ENCODE measurements at places on chromosomes 12 and 14. TPM values are rescaled to one million over a fixed set of nuclear protein-coding genes. Genes with fewer than 3 reads are reported as not detected.

DNA sequence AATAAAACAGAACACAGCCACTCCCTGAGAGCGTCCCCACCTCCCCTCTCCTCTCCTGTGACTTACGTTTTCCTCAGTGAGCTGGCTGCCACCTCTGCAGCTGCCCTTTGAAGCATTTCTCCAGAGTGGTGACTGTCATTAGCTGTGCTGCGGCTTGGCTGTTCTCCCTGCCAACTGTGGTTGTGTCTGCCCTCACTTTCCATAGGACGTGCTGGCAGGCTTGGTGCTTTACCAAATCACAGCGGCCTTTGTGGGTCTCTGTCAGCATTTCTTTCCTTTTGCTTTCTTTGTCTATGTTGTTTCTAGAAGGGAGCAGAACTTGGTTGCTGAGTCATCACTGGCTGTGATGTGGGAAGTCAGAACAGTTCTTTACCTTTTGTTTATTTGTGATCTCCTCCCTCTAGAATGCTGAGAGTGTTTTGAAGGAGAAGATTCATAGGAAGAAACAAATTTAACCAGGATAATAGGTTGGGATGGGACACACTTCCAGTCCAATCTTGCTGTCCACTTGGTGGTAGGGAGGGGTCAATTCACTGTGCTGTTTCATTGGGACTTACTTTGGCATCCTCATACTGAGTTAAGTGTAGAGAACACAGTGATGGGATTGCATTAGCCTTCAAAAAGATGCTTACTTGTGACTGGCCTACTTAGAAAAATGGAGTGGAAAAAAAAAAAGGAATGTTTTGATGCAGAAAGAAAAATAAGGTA lies 88.2 kb downstream of the TMX1 start:
- no peak for DNase-seq
- H3K4me1 ChIP-seq = peaks cover 4% of the 10 kb centered on the region

GRCh38 chr12:38633511-38633910 lies 271.9 kb downstream of the CPNE8 start:
- H3K27me3 ChIP-seq = no peaks in the 10 kb centered on the region
- no peak overlapping the region for H3K4me3 ChIP-seq
- H3K27ac ChIP-seq = no peak overlapping the region
- DNase-seq = peak; percentile 35
- no peaks in the 10 kb centered on the region for H3K36me3 ChIP-seq

MYO1A gene
- 0.25 TPM for total RNA-seq

DNA sequence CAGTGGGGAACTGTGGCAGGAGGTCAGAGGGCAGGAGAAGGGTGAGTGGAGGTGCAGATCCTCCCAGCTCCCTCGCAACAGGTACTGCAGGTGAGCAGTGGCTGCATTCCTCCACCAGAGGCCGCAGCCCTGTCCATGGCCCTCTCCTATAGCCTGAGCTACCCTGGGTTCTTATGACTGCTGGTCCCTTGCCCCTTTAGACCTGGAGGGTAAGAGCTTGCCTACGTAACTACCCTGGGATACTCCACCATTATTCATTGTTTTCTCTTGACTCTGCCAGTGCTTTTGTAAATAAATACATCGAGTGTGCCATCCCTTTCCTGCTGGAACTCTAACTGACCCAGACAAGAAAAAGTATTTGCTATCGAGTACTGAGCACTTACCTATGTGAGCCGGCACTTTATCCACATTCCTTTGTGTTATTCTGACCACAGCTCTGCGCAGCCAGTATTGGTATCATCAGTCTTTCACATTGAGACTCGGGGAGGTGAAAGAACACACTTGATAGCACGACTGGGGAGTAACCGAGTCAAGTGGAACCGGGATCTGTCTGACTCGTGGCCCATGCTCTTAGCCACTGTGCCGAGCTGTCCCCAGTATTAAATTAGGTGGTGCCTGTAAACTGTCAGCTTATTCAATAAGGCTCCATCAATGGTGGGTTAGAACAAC lies 38.5 kb downstream of the LTBP2 start:
- H3K36me3 ChIP-seq = no peaks in the 10 kb centered on the region
- H3K4me1 ChIP-seq = peaks cover 4% of the 10 kb centered on the region
- peak; percentile 67 for DNase-seq

GRCh38 chr12:43113135-43113534 lies 438.9 kb downstream of the ADAMTS20 start:
- no peak overlapping the region for H3K4me3 ChIP-seq
- no peaks in the 10 kb centered on the region for H3K4me1 ChIP-seq
- H3K36me3 ChIP-seq = no peaks in the 10 kb centered on the region
- no peak for DNase-seq
- no peak overlapping the region for H3K27ac ChIP-seq

DNA sequence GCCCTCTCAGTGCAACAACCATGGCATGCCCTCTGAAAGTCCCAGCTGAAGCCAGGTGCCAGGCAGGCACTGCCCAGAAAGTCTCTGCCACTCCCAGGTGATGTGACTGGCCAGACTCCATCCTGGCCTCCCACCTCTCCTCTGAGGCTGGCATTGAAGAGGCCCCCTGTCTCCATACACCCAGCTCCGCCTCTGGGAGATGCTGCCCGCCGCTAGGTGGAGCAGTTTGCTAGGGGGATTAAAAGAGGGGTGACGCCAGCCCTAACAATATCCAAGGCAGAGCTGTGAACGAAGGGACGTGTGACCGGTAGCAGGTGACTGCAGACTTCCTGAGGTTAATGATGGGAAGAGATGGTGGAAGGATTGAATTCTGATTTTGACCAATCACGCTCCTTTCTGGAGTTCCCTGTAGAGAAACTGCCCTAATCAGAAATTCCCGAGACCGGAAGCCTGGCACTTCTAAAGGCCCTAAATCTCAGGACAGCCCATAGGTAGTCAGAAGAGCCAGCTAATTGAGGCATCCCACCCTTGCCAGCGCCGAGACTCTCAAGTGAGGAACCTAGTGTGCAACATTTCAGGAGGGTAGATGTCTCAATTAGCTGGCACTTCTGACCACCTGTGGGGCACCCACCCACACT lies 8.3 kb upstream of the PLEK2 start:
- no peak overlapping the region for H3K27ac ChIP-seq
- no peak overlapping the region for H3K4me3 ChIP-seq
- no peaks in the 10 kb centered on the region for H3K36me3 ChIP-seq
- no peak for DNase-seq

DNA sequence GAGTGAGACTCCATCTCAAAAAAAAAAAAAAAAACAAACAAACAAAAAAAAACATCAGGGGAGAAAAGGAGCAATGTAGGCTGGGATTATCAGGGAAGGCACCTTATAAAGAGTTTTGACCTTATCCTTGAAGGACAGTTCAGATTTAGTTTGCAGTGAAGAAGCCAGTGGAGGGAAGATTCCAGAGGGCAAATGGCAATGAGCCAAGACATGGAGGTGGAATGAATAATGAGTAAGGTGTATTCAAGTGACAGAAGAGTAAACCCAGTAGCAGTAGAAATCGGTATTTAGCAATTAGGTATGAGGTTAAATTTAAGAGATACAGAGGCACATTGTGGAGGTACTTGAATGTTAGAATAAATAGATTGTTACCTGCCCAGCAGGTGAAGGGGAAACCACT lies 2.2 kb upstream of the DUSP16 start:
- no peaks in the 10 kb centered on the region for H3K36me3 ChIP-seq
- no peak overlapping the region for H3K27ac ChIP-seq
- no peaks in the 10 kb centered on the region for H3K4me1 ChIP-seq
- H3K4me3 ChIP-seq = no peak overlapping the region
- H3K27me3 ChIP-seq = no peaks in the 10 kb centered on the region

GALNT4 gene
- total RNA-seq = 14.4 TPM

GPR68 gene
- 1.7 TPM for total RNA-seq

DPPA3 gene
- total RNA-seq = not detected

GRCh38 chr12:18556161-18556560 lies 181.7 kb downstream of the PLCZ1 start:
- DNase-seq = no peak
- no peaks in the 10 kb centered on the region for H3K4me1 ChIP-seq

KLHL28 gene
- 16.3 TPM for total RNA-seq

DNA sequence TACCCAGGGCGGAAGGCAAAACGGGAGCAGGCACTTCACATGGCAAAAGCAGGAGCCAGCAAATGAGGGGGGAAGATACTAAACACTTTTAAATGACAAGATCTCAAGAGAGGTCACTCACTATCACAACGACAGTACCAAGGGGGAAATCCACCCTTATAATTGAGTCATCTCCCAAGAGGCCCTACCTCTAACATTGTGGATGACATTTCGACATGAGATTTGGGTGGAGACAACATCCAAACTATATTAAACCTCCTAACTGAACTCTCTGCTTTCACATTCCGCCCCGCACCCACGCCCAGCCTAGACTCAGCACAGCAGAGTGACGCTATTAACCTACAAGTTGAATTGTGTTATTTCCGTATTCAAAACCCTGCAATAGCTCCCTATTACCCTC lies 76.7 kb upstream of the SCAF11 start:
- H3K27ac ChIP-seq = no peak overlapping the region
- H3K36me3 ChIP-seq = no peaks in the 10 kb centered on the region
- no peaks in the 10 kb centered on the region for H3K4me1 ChIP-seq
- no peak overlapping the region for H3K4me3 ChIP-seq

DNA sequence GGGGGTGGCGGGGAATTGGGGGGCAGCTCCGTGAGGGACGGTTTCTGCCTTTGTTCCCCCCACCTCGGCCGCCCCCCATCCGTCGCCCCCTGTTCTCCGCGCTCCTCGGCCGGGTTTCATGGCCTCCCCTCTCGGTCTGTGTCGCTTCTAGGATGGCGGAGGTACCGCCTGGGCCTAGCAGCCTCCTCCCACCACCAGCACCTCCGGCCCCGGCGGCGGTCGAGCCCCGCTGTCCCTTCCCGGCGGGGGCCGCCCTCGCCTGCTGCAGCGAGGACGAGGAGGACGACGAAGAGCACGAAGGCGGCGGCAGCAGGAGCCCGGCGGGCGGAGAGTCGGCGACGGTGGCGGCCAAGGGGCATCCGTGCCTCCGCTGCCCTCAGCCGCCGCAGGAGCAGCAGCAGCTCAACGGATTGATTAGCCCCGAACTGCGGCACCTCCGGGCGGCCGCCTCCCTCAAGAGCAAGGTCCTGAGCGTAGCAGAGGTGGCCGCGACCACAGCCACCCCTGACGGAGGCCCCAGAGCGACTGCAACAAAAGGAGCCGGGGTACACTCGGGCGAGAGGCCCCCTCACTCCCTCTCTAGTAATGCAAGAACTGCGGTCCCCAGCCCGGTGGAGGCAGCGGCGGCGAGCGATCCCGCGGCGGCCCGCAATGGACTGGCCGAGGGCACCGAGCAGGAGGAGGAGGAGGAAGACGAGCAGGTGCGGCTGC lies 575 bp downstream of the NAA30 start:
- H3K36me3 ChIP-seq = no peaks in the 10 kb centered on the region
- peak overlapping the region; percentile 79 for H3K27ac ChIP-seq
- H3K4me3 ChIP-seq = peak overlapping the region; percentile 87
- no peaks in the 10 kb centered on the region for H3K4me1 ChIP-seq
- peak; percentile 62 for DNase-seq
- no peaks in the 10 kb centered on the region for H3K27me3 ChIP-seq

RPGRIP1 gene
- 0.47 TPM for total RNA-seq

ADCY4 gene
- total RNA-seq = 57.5 TPM

DNA sequence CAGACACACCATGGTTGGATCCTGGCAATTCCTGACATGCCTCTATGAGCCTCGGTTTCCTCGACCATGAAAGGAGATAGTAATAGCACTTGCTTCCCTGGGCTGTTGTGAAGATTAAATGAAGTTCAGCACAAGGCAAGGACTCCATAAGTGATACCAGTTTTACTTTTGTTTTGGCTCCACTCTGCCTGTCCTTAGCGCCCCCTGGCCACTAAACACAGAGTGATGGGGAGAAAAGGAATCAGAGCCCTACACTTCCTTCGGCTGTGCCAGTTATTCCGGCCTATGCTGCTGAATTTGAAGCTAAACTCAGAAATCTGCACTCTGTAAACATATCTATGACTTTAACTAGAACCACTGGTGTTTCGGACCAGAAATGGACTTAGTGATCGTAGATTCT lies 173.8 kb downstream of the C12orf75 start:
- no peaks in the 10 kb centered on the region for H3K36me3 ChIP-seq
- H3K4me1 ChIP-seq = no peaks in the 10 kb centered on the region
- H3K27me3 ChIP-seq = no peaks in the 10 kb centered on the region
- H3K27ac ChIP-seq = no peak overlapping the region
- DNase-seq = no peak

DNA sequence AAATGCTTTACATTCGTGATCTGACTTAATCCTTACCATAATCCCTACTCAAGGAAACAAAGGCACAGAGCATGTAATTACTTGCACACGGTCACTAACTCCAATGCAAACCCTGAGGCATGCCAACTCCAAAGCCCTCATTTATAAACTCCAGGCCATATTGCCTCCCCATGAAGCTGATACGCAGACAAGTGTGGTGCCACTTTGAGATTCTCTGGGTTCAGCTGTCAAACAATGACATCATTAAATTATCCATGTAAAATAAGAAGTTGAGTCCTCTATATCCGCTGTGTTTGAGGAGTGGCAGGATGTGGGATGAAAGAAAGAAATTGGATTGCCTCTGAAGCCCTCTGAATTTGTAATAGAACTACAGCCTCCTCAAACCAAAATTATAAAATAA lies 62.8 kb downstream of the ANO4 start:
- DNase-seq = no peak
- H3K27ac ChIP-seq = no peak overlapping the region
- no peaks in the 10 kb centered on the region for H3K36me3 ChIP-seq
- no peaks in the 10 kb centered on the region for H3K27me3 ChIP-seq
- H3K4me3 ChIP-seq = no peak overlapping the region

CMA1 gene
- total RNA-seq = 2.1 TPM

GRCh38 chr12:24909667-24910066 lies 39.2 kb downstream of the BCAT1 start:
- H3K36me3 ChIP-seq = no peaks in the 10 kb centered on the region
- H3K27me3 ChIP-seq = no peaks in the 10 kb centered on the region
- no peak overlapping the region for H3K27ac ChIP-seq
- H3K4me3 ChIP-seq = no peak overlapping the region
